Stimulated activated CD8-positive, alpha-beta memory T cell treated with anti-CD3 and anti-CD28 coated beads, Interleukin-2, amount 100 ng/mL, for 1 hour (primary cell): ENCODE measurements at places on chromosomes 11 and 22.

- no peak for DNase-seq
These were observed 63.6 kb downstream of the PARVG start for GRCh38 chr22:44244265-44244822.

GRCh38 chr11:125451400-125452124, 44.5 kb downstream of the FEZ1 start:
- no peak for DNase-seq

DNA sequence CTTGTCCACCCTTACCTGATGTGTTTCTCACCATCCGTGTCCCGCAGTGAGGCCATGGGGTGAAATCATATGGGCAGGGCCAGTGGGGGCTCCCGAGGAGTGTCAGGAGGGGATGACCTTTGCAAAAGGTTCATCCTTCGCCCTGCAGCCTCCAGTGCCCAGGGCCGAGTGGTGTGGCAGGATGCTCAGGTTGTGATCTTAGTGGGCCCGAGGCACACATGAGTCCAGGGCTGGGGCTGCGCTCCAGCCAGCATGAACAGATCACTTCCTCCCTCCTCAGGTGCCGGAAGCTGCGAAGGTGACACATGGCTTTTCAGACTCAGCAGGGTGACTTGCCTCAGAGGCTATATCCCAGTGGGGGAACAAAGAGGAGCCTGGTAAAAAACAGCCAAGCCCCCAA, 2.8 kb upstream of the FKBP2 start:
- no peak for DNase-seq

DNA sequence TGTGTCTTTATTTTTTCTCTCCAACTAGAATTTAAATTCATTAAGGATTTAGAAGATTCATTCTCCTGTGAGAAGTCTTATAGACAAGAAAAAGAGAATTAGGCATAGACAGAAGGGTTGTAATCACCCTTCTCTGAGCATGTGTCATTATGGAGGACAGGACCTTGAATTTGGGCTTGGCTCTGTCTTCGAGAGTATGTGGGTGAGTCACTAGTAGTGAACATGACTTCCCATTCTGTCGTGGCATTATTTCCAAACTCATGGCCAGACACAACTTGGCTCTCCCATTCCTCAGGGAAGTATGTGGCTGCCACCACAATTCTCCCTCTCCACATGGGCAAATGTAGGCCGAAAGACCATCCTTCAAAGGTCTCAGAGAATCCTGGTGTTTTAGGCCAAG, 14.3 kb upstream of the ANKK1 start:
- DNase-seq = no peak

DNA sequence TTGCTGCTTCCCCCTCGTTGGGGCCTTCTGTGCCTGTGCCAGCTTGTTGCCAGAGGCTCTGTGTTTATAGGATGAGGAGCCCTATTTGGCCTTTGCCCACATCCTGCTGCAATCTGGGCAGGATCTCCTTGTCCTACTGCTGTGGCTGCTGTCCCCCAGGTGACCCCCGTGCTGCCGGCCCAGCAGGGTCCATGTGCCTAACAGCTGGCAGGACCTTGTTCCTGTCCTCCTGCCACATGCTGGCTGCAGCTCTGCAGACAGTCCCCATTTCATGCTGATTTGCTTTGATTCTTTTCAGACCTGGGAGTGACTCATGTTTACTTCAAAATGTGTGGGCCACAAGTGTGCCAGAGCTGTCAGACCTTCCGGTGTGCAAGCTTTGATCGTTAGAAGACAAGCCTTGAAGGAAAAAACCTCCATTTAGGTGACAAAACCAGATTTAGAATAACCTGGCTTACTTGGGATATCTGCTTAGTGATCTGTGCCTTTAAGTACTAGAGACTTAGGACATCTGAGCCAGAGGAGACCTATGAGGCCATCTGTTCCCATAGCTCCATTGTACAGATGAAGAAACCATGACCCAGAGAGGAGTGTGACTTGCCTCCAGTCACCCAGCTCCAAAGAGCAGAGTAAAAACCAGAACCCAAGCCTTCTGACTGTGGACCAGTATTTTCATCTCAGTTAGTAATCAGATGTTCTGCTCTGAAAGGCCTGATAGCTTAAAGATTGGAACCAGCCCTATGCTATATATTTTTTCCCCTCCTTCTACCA, 11.1 kb downstream of the NAV2 start:
- DNase-seq = no peak

DNA sequence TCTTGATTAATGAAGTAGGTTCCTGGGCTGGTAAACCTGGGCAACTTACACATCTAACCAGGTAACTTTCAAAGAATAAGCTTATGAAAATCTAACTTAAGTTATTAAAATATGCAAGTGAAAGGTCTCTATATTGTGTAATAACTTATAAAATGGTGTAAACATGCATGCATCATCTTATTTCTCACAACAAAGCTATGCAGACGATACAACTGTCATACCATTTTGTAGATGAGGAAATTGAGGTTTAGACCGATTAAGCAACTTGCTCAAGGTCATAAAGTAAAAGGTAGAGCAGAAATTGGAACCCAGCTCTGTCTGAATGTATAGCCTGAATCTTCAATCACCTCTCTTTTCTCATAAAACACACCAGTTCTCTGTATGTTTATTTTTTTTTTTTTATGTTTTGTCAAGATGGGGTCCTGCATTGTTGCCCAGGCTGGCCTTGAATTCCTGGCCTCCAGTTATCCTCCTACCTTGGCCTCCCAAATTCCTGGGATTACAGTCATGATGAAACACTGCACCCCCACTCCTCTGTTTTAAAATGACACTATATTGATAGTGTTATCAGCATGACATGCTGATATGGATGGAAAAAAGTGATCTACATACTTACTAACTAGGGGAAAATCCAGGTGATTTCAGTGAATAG, 109.6 kb downstream of the SGSM3 start:
- DNase-seq = no peak

GRCh38 chr11:114195981-114196731, 100.0 kb upstream of the NNMT start:
- DNase-seq = no peak

- no peak for DNase-seq
These were observed 11.3 kb downstream of the LRFN4 start for GRCh38 chr11:66868082-66868725.

GRCh38 chr22:45879552-45879949, 97.4 kb downstream of the WNT7B start:
- DNase-seq = no peak
